ENCODE measurements at places on chromosomes 11 and 22. TPM values are rescaled to one million over a fixed set of nuclear protein-coding genes. Genes with fewer than 3 reads are reported as not detected.

The LAMTOR1 gene
- 155 TPM for total RNA-seq

The APOBEC3A gene
- total RNA-seq = not detected

The TMPRSS13 gene
- total RNA-seq = not detected

The DERL3 gene
- 0.52 TPM for total RNA-seq

The BTG4 gene
- not detected for total RNA-seq

The PLA2G3 gene
- total RNA-seq = not detected

The FADS1 gene
- 162 TPM for total RNA-seq

The PTGDR2 gene
- total RNA-seq = 0.10 TPM

The C22orf15 gene
- not detected for total RNA-seq

The DKK3 gene
- 19.3 TPM for total RNA-seq

The TMA7B gene
- total RNA-seq = not detected

The FOLH1 gene
- total RNA-seq = not detected

The NUDT22 gene
- 39.0 TPM for total RNA-seq

The RASGRP2 gene
- 1.5 TPM for total RNA-seq

The PATE3 gene
- total RNA-seq = not detected

The HOATZ gene
- not detected for total RNA-seq
